ENCODE measurements at places on chromosomes 1 and 21.

- no peak for DNase-seq
Observed at GRCh38 chr1:196638466-196638865, 13.4 kb upstream of the CFH start.

DNA sequence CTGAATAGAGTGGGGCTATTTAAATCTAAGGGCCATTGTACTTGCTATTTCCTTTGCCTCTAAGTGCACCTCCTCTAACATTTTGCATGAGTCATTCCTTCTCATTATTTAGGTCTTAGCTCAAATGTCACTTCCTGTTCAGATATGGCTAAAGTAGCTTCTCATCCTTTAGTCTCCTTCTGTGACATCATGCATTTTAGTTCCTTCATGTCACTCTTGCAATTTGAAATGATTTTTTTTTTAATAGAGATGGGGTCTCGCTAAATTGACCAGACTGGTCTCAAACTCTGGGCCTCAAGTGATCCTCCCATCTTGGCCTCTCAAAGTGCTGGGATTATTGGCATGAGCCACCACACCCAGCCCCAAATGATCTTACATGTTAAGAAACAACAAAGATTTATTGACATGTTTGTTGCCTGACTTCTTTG, 6.6 kb downstream of the TBX19 start:
- no peak for DNase-seq

DNA sequence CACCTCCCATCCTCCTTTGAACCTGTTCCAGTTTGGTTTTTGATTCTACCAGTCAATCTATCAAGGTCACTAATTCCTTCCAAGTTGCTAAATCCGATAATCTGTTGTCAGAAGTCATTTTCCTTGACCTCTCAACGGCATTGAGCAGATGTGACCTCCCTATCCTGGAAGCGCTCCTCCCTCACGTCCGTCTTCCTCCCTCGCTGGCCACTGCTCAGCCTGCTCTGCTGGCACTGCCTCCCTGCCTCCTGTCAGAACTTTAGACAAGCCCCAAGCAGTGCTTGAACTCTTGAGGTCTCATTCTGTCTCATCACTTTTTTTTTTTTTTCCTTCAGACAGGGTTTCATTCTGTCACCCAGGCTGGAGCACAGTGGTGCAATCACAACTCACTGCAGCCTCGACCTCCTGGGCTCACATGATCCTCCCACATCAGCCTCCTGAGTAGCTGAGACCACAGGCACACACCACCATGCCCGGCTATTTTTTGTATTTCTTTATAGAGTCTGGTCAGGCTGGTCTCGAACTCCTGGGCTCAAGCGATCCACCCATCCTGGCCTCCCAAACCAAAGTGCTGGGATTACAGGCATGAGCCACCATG, 4.4 kb upstream of the ACOT7 start:
- no peak for DNase-seq

GRCh38 chr21:45836268-45836655, 145.3 kb upstream of the COL6A1 start:
- no peak for DNase-seq

DNA sequence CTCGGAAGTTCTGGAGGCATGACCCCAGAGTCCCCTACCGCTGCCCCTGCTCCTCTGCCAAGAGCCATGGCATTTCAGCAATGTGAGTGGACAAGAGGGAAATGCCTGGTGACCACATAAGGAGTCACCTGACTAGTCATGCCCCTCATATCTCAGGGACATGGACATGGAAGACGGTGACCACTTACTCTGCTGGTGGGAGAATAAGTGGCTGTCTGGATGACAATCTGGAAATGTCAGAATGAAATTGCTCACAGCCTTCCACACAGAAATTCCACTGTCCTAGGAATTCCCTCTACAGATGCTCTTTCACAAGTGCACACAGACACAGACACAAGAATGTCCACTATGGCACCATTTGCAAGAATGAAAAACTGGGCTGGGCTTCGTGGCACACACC, 24.3 kb upstream of the PLEKHG5 start:
- no peak for DNase-seq

DNA sequence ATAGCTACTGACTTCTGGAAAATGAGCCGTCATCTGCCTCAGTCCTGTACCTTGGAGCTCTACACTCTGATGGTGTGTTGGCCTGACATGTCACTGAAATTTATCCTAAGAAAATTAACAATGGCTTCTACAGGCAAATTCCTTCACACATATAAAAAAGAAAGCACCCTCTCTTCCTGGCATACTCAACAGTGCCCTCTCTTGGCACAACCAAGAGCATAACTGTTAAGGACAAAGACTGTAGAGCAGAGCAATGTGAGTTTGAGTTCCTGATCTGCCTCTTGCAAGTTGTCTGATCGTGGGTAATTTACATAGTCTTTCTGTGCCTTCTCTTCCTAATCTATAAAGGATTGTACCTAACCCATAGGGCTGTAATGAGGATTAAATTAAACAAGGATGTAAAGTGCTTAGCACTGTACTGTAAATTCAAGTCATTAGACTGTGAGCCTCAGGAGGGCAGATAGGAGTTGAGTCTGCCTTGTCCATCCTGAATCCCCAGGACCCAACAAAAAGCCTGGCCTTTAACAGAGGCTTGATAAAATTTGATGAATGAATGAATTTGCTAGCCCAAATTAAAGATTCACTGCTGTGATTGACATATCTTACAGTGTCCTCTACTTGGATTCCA, 83.5 kb downstream of the SYF2 start:
- no peak for DNase-seq

- no peak for DNase-seq
Observed at GRCh38 chr1:225848030-225848955, 33.9 kb downstream of the TMEM63A start.

- DNase-seq = no peak
Observed at GRCh38 chr1:208221291-208221622, 22.9 kb downstream of the PLXNA2 start.

GRCh38 chr1:234119431-234119830, 215.0 kb downstream of the SLC35F3 start:
- no peak for DNase-seq

DNA sequence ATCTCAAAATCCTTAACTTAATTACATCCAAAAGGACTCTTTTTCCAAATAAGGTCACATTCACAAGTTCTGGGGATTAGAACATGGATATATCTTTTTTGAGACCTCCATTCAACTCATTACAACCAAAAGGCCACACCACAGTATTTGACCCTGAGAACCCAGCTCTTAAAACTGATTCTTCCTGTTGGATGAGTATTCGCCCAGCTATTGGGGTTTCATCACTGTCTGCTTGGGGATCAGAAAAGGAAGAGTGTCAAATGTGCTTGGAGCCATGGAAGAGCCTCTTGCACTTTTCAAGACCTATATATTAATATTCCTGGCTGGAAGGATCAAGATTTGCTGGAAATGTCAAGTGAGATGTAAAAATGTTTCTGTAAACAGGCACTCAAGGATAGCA, 5.4 kb upstream of the TINAGL1 start:
- no peak for DNase-seq

DNA sequence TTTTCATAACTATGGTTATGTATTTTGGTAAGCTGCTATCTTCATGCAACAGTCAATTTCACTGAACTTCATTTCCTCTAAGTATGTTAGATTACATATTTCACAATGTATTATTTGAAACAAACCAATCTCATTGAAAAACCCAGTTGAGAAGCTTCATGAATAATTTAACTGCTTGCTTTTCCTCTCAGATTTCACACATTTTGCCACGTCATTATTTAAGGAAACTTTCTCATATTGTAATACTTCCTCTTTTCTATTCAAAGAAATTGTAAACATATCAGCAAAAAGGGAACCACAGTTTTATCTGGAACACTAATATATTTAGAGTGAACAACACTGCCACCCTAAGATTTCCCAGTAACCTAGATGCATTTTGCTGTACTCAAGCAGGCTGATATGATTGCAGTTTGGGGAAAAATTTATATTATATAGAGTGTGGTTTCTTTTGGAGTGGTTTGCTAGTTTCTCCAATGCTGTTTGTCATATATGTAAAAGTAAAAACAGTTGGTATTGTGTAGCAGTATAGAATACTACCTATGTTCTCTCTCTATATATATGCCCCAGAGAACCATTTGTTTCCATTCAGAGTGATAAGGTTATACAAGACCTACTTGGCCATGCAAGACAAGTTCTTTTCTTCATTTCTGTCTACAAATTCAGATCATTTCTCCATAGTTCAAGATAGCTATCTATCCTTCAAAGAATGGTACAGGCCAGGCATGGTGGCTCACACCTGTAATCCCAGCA, 28.4 kb upstream of the AHCTF1 start:
- DNase-seq = no peak

DNA sequence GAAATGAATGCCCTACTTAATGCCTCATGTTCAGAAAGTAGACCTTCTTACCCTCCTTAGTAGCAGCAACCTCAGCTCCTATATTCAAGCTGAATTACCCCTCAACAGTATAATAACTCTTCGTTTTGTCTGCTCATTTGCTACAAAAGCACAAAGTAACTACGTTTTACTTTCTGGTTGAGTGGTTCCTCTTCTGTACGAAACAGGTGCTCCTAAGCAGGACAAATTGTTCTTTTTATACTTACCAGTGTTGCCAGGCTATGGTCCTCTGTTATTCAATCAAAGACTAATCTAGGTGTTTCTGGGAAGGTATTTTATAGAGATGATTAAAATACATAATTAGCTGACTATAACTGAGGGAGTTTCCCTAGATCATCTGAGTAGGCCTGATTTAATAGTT, 484.2 kb upstream of the ADAMTS5 start:
- no peak for DNase-seq

- no peak for DNase-seq
Observed at GRCh38 chr1:58293388-58293787, 253.1 kb downstream of the OMA1 start.

GRCh38 chr1:54548389-54549044, 489 bp downstream of the ACOT11 start:
- DNase-seq = no peak

DNA sequence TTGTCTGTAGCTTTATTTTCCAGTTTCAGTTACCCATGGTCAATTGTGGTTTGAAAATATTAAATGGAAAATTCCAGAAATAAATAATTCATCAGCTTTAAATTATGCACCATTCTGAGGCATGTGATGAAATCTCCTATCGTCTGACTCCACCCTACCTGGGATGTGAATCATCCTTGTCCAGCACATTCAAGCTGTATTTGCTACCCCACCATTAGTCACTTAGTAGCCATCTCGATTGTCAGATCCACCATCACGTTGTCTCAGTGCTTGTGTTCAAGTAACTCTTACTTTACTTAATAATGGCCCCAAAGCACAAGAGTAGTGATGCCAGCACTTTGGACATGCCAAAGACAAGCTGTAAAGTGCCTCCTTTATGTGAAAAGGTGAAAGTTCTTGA, 4.0 kb downstream of the STPG1 start:
- DNase-seq = no peak

- DNase-seq = no peak
Observed at GRCh38 chr1:55519937-55520683, 304.9 kb upstream of the USP24 start.

DNA sequence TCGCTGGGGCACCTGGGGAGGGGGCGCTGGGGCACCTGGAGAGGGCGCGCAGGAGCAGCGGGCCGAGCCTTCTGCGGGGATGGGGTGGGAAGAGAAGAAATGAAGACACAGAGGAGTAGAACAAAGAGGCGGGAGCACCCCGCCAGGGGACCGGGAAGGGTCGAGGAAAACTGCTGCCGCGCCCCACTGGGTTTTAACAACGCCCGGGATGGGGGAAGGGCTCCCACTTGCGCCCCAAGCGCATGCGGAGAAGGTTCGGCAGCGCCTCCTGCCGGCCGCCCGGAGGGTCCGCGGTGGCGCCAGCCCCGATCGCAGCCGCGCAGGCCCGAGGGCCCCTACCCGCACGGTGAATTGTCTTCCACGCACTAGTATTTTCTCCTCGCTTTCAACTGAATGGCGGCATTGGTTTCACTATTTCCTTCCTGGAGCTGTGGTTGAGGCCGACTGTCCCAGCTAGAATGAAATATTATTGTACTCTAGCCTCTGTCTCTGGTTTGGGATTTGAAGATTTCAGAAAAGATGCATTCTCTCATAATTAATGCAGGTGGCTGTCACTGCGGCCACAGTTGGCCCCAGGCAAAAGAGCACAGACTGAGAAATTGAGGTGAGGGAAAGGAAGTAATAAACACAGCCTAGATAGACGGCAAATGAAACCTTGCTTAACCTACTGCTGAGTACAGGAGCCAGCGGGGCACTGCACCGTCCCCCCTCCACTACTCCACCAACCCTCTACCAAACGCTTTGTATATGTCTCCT, 57.3 kb downstream of the MAB21L3 start:
- DNase-seq = peak; percentile 78

DNA sequence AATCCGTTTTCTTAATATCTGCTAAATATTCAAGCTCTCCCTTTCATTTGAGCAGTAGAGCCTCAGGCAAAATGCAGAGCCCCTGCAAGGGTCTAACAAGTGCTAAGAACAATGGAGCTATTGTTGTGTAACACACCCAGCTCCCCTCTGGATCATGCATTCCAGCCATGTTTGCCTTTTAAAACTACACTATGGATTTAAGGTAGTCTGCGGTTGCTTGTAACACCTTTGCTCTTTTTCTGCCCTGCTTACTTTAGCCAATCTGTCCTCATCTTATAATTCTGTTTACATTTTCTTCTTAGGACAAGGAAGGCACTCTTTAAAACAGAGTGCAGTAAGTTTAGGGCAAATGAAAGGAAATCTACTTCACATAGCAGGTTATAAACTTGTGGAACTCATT, 60.0 kb upstream of the C1orf105 start:
- DNase-seq = no peak

DNA sequence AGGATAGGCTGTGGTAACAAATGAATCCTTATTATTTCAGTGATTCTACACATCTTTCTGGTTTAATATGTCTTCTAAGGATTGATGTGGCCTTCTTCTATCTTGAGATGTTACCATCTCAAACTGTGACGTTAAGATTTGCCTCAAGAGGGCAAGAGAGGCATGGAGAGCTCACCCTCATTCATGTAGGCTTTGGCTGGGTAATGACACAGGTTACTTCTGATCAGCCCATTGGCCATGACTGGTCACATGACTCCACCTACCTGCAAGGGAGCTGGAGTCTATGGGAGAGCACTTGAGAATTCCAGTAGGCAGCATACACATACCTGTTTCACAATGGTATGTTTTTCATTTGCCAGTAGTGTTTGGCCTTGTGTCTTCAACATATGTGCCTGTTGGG, 30.0 kb downstream of the CACHD1 start:
- DNase-seq = no peak

DNA sequence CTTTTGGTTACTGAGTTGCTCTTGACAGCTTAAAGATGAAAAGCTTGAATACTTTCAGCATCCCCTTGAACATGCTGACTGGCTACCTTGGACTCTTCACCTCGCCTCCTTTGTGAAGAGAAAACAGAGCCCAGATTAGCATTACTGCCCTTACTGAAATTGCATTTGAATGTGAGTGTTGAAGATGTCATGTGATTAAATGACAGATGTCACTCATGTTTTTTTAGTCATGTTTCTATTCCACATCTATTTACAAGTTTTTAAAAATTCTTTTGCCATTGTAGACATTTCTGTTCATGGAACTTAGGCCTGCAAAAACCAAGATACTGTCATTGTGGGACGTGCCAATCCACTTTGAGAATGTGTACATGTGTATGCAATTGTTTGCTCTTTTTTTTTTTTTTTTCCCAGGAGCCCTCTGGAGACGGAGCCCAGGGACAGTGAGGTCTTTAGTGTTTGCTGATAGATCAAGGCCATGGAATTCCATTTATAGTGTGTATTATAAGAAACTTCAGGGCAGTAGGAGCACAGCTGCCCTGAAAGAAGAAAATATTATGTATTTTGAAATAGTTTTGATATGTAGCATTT, 25.7 kb upstream of the IVNS1ABP start:
- DNase-seq = no peak

- peak; percentile 20 for DNase-seq
Observed at GRCh38 chr1:167722152-167722869, 529 bp downstream of the MPZL1 start.

- DNase-seq = no peak
Observed at GRCh38 chr1:178536844-178537371, 24.0 kb downstream of the TEX35 start.

Data from stimulated activated CD8-positive, alpha-beta memory T cell treated with anti-CD3 and anti-CD28 coated beads, Interleukin-2, amount 100 ng/mL, for 48 hours (primary cell).